NCI-H1417 (cell line): ENCODE measurements at places on chromosomes 11 and 22.

DNA sequence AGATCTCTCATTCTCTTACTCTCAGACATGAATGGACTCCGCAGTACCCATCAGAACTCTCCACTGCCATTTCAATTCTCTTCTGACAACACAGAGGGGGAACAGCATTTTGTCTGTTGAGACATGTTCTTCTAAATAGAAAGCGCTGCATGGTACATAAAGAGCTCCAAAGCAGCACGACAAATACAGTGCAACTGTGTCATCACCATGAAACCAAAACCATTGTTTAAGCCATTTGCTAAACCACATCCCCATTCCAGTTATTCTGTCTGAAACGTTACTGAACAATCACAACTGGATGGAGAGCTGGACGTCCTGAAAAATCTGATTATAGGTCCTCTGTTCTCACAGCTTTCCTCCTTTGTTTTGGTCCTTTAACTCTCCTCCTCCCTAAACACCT lies 17.9 kb upstream of the TENM4 start:
- DNase-seq, result no peak

DNA sequence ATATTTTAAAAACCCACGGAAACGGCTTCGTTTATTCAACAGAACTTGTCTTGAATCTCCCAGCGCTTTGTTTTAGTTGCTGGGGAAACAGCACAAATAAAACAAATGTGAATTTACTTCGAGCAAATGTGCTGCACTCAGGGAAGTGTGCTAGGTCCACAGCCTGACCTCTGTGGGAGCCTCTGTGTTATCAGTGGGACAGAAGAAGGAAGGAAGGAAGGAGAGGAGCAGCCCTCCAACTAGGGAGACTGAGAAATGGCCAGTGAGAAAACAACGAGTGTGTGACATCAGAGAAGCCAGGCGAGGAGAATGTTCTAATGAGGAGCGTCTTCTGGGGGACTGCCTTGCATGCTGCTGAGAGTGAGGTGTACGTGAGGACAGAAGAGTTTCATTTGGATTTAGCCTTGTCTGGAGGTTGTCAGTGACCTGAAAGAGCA lies 42.7 kb downstream of the PPP6R3 start:
- no peak for DNase-seq

GRCh38 chr11:14320020-14320419 lies 39.0 kb downstream of the RRAS2 start:
- DNase-seq, result no peak

DNA sequence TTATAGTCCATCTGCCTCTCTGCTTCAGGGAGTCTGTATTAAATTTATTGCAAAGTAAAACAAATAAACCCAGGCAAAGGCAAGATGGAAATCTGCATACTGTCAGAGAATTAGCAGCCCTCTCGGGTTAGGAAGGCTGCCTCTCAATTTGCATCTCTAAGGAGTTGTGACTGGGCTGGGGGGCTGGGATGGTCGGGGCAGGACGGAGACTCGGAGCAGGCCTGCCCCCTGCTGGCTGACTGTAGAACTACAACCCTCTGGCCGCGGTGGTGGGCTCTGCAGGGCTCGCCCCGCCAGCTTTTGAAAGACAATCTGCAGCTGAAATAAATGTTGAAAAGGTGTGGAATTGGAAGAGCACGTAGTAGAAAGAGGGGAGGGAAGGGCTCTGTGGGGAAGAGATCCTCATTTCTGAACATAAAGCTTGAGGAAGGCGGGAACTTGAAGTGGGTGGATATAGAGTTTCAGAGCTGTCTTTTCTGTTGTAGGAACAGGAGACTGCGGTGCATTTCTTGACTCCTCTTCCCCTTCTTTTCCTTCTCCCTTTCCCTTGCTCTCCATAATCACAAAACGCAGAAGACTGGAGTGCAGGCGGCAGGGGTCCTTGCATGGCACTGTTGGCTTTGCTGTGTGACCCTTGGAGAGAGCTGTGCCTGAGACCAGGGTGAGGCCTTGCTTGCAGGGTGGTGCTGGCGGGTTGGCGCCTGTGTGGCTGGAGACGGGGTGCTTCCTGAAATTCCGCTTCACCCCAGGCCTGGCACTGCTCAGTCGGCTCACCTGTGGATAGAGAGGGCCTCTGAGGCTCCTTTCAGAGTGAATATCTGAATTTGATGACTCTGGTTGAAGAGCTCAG lies 22.6 kb upstream of the PKNOX2 start:
- DNase-seq, result peak; percentile 29

- no peak for DNase-seq
These were observed 106.5 kb upstream of the DRD2 start for GRCh38 chr11:113581713-113582112.

DNA sequence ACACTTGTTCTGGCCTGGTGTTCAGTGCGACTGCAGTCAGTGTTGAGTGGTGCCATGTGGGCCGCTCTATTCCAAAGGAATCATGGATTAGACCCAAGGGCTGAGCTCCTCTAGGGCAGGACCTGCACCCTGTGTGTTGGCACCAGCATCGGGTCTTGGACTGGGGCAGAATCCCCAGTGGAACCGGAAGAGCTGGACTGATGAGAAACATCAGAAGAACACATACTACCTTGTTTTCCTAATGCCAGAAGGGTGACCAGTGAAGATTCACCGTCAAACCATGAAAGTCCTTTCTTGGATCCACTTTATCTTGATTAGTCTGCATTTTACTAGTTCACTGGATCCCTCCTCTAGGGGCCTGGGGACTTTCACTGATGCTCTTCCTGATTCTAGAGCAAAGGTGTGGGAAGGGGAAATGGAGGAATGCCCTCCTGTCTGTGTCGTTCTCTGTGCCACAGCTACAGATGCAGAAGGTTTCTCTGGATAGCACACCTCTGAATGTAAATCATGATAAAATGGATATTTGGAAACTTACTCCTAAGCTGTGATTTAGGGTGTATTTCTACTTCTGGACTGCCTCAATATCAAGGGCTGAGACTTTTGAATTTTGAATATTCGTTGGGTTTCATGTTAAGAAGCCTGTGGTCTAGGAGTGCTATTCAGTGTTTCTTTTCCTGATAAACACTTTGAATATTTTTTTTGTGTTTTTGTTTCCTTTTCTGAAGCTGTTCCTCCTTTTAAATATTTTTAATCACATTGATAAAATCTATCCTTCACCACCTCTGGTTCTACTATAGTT lies 11.0 kb upstream of the GLB1L3 start:
- DNase-seq, result no peak

GRCh38 chr11:76768909-76769560 lies 14.1 kb upstream of the TSKU start:
- DNase-seq, result no peak

GRCh38 chr11:62513626-62514025 lies 33.0 kb downstream of the AHNAK start:
- DNase-seq, result no peak

GRCh38 chr11:64134963-64135362 lies 30.9 kb downstream of the MACROD1 start:
- DNase-seq, result no peak

DNA sequence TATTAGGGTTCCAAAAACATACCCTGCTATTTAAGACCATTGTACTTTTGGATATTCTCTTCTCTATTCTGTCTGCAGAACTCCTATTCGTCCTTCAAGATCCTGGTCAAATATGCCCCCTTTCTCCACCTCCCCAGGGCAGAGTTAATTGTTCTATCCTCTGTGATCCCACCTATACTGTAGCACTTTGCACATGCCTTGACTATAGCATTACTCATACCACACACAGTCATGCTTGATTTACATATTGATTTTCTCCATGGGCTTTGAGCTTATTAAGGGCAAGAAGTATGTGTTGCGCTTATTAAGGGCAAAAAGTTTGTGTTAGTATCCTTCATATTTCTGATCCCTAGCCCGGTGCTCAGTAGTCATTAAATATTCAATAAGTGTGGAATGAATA lies 263.7 kb upstream of the CADM1 start:
- DNase-seq, result no peak

DNA sequence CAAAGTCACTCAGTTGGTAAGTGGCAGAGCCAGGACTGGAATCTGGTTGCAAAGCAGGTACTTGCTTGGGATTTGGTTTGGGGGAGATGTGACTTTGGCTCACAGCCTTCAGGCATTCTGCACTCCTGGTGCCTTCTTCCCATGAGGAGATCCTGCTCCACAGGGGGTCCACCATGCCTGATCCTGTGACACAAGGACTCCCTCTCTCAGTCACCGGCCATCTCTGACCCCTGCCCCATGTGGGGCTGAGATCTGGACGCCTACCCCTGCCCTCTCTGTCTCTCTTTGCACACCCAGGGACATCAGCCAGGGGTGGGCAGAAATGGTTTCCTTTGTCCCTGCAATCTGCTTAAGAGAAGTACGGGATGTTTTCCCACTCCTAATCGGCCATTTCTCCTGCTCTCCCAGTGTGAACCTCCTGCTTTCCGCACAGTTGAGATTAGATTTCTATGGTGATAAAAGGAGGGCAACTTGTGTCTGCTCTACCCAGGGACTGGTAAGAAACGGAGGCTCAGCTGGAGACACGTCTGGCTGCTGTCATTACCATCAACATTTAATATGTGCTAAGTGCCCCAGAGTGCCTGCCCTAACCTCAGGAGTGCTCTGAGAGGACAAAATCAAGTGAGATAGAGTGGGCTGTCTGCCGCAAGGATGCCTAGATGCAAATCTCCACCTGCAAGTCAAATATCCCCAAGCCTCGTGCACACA lies 11.1 kb upstream of the FXYD6 start:
- peak; percentile 51 for DNase-seq

- DNase-seq, result no peak
These were observed 43.0 kb upstream of the PDGFD start for GRCh38 chr11:104206936-104207335.

DNA sequence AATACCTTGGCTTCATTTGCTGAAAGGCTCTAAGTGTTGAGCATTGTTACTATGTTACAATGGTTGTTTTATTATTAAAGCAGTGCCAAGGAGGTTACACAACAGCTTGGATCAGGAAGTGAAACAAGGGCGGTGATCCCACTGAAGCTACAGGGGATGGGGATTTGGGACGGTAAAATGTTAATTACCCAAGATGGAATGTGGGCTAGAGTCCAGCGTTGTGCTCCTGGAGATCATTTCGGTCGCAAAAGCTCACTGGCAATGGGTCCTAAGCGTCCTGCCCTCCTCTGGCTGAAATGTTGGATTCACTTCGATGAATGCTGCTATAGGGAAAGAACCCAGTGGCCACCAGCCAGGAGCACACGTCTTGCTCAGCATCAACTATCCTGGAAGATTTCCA lies 48.3 kb downstream of the FAM83F start:
- no peak for DNase-seq
